ENCODE measurements at places on chromosomes 4 and X.
A peak's percentile ranks its signal among the peaks of the same experiment; 100 is the strongest.

DNA sequence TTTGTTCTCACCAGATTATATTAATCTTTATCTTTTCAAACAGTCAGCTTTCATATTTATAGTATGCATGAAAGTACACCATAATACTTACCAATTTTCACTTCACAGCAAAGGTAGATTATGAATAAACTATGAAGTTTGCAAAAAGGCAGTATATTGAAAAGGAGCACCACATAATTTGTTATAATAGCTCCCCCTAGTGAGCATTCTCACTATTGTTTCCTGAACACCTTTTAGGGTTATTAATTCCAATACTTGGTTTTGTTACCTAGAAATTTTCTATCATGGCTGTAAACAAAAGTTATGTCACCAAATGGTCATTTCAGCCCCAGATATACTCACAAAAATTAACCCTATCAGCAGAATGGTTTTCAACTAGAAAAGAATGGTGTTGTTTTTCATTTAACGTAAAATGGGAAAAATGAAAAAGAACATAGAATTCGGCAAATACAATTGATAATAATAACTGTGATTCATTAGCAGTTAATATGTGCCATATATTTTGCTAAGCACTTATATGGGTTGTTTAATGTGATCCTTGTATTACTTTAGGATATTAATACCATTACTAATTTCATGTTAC lies 30.2 kb upstream of the NKX6-1 start:
- DNase-seq = no peak

DNA sequence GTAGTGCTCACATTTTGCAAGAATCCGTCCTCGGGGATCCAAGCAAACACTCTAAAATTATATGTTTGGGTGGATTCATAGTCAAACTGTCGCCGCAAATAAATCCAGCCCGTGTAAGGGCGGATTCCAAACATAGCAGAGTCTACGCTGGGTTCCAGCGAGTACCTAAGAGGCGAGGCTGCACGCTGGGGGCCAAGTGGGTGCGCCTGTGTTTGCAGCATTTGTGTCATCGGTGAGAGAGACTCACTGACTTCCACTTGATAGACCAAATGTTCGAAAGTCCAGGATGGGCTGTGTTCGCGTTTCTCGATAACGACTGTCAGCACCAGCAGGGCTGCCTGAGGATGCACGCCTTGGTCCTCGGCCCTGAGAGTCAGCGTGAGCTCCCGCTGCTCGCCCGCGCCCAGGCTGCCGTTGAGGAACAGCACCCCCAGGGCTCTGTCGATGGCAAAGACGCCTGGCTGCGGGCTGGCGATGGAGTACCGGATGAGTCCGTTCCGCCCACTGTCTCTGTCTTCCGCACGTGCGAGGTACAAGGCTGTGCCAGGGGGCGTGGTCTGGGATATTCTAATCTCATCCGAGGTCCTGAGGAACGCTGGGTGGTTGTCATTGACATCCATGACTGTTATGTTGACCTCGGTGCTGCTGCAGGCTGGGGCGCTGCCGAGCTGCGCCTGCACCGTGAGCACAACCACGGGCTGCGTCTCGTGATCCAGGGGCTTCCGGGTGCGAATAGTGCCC lies 158.7 kb downstream of the DCHS2 start:
- DNase-seq = peak; percentile 69

- DNase-seq = no peak
Measured at GRCh38 chr4:59127006-59127405, 2016.8 kb upstream of the IGFBP7 start.

DNA sequence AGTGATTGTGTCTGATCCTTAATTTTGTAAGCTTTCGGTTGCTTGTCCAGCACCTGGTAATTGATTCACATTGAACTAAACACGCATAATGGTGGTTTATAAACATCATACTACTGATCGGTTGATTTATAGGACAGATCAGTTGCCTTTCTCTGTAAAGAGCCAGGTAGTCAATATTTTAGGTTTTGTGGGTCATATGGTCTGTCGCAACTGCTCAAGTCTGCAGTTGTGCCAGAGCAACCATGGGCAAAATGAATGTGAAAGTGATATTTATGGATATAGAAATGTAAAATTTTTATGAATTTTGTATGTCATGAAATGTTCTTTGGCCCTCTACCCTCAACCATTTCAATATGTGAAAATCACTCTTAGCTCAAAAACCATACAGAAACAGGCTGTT lies 8.9 kb downstream of the JADE1 start:
- DNase-seq = no peak

- no peak for DNase-seq
Measured at GRCh38 chr4:57740625-57741190, 630.5 kb upstream of the IGFBP7 start.

- no peak for DNase-seq
Measured at GRCh38 chrX:14351611-14352303, 177.6 kb upstream of the GLRA2 start.

Data from activated CD4-positive, alpha-beta T cell treated with anti-CD3 and anti-CD28 coated beads, Interleukin-2, amount 50 U/mL, for 48 hours (primary cell).